ENCODE measurements at places on chromosomes 16 and 17. TPM values are rescaled to one million over a fixed set of nuclear protein-coding genes. Genes with fewer than 3 reads are reported as not detected.

ZMYND15 gene
- polyA plus RNA-seq, result 0.37 TPM

SLFN12L gene
- 0.11 TPM for polyA plus RNA-seq

G6PC3 gene
- polyA plus RNA-seq, result 78.6 TPM

ABCC11 gene
- polyA plus RNA-seq, result 0.36 TPM

KRTAP2-3 gene
- not detected for polyA plus RNA-seq

RAB37 gene
- polyA plus RNA-seq, result 6.8 TPM

VAT1L gene
- polyA plus RNA-seq, result 3.4 TPM

ZC3H7A gene
- polyA plus RNA-seq, result 82.6 TPM

All from renal pelvis (tissue), 12 donors.